CD4-positive, alpha-beta memory T cell (primary cell): ENCODE measurements at places on chromosomes 16 and 17. TPM values are rescaled to one million over a fixed set of nuclear protein-coding genes. Genes with fewer than 3 reads are reported as not detected.

Gene SKAP1
- 242 TPM for polyA plus RNA-seq

- no peak for DNase-seq
These were observed 21.4 kb upstream of the COQ7 start for GRCh38 chr16:19046062-19046461.

Gene SLC6A4
- not detected for polyA plus RNA-seq

Gene GAS2L2
- not detected for polyA plus RNA-seq

DNA sequence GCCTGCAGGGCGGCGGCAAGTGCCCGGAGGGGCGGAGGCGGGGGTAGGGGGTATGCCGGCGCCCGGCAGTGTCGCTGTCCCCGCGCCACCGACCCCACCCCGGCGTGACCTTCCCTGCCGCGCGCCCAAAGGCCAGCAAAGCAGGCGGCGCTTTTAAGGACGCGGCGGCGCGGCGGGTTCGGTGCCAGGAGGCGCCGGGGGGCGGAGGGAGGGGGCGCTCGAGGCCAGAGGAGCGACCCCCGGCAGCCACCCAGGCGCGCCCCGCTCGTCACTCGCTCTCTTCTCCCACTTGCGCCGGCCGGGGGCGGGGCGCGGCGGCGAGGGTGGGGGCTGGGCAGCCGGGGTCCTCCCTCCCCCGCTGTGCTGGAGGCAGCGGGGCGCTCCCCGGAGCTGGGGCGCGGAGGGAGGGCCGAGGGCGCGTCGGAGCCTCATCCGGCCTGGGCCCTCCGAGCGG, 8.6 kb upstream of the BAHCC1 start:
- no peak for DNase-seq
